Fibroblast of gingiva (primary cell): ENCODE measurements at places on chromosomes 2 and 18.

DNA sequence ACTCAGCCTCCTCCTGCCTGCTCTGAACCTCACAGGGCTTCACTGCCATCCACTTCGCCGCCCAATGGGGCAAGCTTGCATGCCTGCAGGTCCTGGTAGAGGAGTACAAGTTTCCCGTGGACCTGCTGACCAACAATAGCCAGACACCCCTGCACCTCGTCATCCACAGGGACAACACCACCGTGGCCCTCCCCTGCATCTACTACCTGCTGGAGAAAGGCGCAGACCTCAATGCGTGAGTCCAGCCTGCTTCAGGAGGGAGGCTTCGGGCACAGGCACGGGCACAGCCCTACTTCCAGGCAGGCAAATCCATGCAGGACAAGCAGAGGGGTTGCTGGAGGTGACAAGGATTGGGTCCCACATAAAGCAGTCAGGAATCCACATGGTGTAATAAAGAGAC, 1.2 kb downstream of the ANKRD53 start:
- DNase-seq, result no peak

GRCh38 chr2:42567806-42568400, 529 bp upstream of the MTA3 start:
- DNase-seq, result no peak

GRCh38 chr2:237873897-237874551, 14.6 kb downstream of the RAMP1 start:
- DNase-seq, result no peak

- peak; percentile 80 for DNase-seq
Measured at GRCh38 chr2:37585982-37586621, 85.3 kb downstream of the CDC42EP3 start.
